ENCODE measurements at places on chromosomes 1 and 21.
A peak's percentile ranks its signal among the peaks of the same experiment; 100 is the strongest.

GRCh38 chr1:206709322-206709721 lies 24.6 kb downstream of the MAPKAPK2 start:
- DNase-seq: no peak

GRCh38 chr1:228178737-228179684 lies 13.4 kb downstream of the IBA57 start:
- DNase-seq: no peak

GRCh38 chr1:191320062-191320461 lies 838.2 kb upstream of the RGS18 start:
- no peak for DNase-seq

- DNase-seq: no peak
Measured at GRCh38 chr1:35931446-35932157, 697 bp downstream of the AGO3 start.

GRCh38 chr1:111227434-111227833 lies at the start of gene CHI3L2:
Gene CHI3L2 (plus strand): TSS chr1:111227713. CDS start chr1:111227730, 17 bp downstream.
- no peak for DNase-seq

DNA sequence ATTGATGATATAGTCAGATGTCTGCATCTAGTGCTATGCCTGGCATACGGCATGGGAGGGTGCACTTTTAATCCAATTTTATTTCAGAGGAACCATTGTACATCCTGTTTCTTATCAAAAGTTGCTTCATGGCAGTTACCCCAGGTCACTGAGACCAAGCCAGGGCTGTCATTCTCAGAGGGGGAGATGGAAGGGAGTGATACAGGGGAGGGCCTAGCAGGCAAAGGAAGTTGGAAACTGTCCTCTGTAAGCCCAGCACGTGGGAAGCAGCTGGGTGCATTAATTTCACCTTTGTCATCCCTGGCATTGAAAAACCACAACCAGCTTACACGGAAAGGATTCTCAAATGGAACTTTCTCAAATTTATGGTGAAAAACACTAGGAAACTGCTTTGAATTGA lies 458.7 kb upstream of the ADAMTS5 start:
- DNase-seq: no peak

DNA sequence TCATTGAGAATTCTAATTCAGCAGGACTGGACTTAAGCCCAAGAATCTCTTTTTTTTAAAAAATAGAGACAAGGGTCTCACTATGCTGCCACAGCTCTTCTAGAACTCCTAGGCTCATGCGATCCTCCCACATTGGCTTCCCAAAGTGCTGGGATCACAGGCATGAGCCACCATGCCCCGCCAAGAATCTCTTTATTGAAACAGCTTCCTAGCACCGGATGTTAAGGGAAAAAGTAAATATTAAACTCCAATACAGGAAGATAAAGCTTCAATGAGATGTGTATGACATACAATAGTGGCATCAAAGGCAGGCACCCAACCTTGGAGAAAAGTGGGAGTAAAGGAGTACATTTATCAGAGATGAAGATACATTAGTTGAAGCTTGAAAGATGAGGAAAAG lies 25.5 kb downstream of the PUM1 start:
- DNase-seq: no peak

DNA sequence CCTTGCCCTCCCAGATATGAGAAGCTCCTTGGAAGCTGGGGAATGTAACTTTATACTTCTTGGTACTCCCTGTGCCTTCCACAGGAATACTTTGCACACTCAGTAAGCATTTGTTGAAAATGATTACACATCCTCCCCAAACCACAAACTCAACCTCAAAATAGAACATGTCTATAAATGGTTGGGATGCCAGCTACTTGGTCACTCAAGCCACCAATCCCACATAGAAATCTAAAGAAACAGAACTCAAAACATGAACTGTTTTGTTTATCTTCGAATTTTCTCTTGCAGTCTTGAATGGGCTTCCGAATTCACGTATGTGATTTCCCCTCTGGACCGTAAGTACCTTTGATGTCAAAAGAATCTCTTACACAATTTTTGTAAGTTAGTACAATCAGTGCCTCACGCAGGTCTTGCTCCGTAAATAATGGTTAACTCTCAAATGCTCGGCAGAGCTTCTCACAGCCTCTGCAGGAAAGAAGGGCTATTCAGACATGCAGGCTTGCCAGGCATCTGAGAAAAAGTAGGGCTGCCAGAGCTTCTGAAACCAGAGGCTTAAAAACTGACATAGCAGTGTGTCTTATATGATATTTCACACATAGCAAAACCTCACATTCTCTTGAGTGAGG lies 26.9 kb downstream of the SORT1 start:
- peak; percentile 94 for DNase-seq

GRCh38 chr1:40948741-40949443 lies 30.6 kb upstream of the CTPS1 start:
- no peak for DNase-seq

GRCh38 chr21:37737507-37737906 lies 178.8 kb downstream of the KCNJ6 start:
- DNase-seq: no peak

DNA sequence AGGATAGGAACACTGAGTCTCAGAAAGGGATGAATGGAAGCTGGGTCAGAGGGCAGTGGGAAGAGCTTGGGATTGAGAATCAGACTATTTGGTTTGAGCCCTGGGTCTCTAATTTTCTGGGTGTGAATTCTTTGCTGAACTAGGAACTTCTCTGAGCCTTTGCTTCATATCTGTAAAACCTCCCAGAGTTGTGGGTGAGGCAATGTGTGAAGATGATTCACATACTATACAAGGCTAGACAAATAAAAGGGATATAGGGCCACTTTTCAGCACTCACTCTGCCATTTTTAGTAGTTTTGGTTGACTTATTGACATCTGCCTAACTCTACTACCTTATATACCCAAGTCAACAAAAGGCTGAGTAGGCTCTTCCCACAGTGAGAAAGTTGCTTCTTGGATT lies 77.7 kb upstream of the JUN start:
- DNase-seq: no peak

DNA sequence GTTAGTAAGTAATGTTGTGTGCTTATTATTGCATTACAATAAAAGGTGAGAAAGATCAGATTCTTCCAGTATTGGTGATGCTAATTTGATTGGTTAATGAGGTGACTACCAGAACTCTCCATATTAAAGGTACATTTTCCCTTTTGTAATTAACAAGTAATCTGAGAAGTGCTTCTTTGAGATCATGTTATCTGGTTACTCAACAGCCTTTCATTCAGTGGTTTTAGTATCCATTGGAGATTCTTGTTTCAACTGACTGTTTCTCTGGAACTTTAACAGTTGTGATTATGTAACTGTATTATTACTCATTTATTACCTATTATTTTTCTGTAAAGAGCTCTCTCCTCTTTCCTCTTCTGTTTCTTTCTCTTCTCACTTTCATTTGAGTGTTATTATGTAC lies 86.7 kb downstream of the PEX14 start:
- no peak for DNase-seq

GRCh38 chr1:92095874-92096273 lies 15.7 kb downstream of the BTBD8 start:
- DNase-seq: no peak

DNA sequence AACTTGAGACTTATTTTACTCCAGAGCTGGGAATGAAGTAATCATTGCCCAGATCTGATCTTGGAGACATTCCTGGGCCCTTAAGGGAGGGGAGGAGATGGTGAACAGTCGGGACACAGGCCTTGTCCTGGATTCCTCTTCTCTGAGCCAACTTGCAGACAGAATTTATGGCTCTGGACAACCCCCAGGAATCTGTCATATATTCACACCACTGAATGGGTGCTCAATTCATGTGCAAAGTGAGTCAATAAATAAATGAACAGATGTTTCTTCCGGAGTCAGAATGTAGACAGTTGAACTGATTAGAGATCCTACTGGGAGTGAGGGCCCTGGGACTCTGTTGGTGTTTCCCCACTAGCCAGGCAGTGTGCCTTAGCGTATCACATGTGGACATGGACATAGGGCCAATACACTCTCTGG lies 2.6 kb downstream of the TUFT1 start:
- no peak for DNase-seq

GRCh38 chr1:196160066-196160795 lies 448.0 kb downstream of the KCNT2 start:
- peak; percentile 28 for DNase-seq

DNA sequence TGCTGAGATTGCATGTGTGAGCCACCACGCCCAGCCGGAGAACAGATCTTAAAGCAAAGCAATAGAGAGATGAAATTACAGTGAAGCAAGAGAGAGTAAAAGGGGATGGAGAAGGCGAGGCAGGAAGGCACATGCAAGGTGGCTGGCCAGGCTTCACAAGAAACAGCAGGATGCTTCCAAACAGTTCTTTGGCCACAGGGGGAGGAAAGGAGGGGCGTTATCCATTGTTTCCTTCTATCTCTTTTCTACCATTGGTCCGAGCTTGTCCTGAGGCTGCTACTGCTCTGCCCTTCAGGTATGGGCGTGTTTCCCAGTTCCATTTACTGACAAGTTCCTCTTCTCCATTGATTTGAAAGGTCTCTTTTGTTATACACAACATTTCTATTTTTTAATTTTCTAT lies 33.7 kb upstream of the PARP1 start:
- DNase-seq: no peak

DNA sequence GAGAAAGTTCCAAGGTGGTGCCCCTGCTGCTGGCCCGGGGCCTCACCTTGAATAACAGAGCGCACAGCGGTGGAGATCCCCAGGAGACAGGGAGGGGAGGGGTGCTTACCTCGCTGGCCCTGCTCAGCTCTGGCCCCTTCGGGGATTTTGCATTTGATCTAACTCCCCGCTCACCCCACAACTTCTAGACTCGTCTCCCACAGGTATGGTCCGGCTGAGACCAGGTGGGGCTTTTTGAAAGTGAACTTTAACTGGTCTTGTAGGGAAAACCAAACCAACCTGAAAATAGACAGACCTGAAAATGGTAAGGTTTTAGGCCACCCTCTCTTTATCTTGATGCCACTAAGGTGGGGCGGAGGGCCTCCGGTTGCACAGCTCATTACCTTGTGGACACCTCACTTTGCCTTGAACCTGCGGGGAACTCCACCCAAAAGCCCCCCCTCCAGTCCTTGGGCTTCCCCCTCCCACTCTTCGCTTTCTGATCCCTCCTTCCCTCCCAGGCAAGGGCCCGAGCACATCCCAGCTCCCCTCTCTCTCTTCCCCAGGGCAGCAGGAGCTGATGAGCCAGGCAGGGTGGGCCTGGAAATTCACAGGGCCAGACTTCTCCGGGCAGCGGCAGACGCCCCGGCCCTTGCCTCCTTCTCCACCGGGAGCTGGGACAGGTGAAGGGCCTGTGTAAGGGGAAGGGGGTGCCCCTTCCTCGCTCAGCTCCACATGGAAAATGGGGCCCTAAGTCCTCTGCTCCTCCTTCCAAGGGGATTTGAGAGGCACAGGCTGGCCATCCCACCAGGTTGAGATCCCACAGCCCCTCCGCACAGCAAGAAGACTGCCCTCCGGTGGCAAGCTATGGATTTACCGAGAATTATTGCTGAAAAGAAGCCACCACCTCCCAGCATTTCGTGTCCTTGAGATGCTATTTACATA lies 16.1 kb downstream of the TNFRSF8 start:
- no peak for DNase-seq

DNA sequence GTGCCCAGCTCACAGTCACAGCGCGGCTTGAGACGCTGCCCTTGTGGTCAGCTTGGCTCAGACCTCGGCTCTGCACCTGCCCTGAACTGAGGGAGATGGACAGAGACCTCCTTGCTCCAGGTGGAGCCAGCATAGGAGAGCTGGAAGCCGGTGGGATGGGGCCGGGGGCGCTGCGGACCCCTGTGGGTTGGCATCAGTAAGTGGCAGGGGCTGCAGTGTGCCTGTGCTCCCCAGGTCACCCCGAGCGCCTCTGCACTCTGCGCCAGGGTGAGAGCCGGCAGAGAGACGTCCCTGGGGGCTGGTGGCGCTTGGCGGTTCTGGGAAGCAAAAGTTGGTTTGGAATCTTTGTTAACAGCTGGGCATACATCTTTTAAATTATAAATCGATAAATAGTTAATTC lies 105.6 kb upstream of the TTC34 start:
- no peak for DNase-seq

GRCh38 chr1:203408486-203409481 lies 57.9 kb upstream of the FMOD start:
- DNase-seq: peak; percentile 10

DNA sequence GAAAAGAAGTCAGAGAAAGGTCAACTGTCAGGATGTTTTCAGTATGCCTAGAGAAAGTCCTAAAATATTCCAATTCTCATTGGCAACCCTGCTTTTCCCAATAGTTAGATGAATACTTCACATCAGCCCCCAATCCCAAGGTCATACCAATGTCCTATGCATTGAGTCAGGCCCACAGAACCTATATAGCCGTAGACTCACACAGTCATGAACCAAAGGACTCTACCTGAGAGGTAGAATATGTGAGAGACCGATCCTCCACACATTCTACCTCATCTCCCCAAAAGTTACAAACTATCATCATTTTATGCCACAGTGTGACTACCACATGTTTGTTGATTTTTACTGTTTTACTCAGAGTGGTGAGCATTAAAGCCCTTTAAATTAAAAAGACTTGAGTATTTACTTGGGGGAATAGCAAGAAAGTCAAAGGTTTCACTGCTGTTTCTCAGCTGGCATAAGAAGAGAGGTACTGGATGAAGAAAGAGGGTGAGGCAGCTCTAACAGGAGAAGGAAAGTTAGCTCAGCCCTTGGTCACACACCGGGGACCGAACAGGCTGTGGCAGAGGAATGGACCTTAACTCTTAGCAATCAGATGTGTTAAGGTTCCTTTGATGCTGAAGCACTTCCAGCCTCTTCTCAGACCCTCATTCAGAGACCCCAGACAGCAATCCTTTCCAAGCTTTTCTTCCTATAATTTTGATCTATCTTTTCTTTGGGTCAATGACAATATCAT lies 937 bp downstream of the CD48 start:
- DNase-seq: no peak

DNA sequence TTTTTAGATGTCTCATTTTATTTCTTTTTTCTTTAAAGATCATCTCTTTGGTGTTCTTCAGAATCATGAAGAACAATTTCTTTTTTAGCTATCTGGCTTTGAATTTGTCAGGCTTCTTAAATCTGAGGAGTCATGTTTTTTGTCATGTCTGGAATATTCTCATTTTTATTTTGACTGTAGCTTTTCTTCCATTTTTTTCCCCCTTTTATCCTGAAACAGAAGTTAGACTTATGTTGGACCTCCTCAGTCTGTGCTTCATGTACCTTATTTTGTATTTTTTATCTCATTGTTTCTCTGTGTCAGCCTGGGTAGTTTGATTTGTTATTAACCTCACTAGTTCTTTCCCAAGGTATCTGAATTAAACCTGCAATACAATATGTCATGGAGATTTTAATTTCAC lies 319.2 kb upstream of the ADGRL4 start:
- no peak for DNase-seq
